ENCODE measurements at places on chromosomes 16 and 17.

DNA sequence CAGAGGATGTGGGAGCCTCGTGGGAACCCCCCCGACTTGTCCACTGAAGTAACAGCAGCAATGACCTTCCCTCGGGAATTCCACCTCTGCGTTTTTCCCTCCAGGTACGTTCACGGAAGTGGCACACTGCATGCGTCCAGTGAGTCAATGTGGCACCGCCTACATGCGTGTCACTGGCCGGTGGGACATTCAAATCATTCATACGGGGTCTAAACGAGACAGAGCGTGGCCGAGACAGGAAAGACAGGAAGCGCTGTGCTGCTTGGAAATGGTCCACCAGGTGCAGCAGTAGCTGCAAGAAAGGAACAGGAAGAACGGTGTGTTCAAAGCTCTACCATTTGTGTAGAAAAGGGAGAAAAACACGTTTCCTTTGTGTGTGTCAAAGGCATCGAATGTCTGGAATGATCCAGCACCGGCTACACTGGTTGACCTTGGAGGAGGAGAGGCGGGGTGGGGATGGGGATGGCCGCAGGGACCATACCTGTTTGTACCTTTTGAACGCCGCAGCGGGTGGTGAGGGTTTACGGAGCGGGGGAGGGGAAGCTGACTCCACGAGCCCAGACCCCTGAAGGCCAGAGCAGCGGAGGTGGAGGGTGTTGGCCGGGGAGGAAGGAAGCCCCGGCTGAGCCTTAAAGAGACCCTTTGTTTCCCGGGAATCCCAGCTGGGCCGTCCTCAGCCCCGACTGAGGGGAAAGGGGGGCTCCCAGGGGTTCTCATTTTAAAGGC lies 1.7 kb upstream of the PGAP6 start:
- DNase-seq: no peak

DNA sequence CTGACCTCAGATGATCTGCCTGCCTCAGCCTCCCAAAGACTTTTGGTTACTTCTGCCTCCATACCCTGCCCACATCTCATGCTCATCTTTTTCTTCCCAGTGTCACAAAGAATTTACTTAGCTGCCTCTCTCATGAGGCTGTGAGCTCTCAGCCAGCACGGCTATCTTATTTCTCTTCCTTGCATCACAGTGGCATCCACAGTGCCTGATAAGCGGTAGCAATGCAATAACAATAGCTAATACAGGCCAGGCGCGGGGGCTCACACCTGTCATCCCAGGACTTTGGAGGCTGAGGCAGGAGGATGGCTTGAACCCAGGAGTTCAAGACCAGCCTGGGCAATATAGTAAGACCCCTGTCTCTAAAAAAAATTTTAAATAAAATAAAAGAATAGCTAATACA lies 15.5 kb upstream of the MARVELD3 start:
- no peak for DNase-seq

DNA sequence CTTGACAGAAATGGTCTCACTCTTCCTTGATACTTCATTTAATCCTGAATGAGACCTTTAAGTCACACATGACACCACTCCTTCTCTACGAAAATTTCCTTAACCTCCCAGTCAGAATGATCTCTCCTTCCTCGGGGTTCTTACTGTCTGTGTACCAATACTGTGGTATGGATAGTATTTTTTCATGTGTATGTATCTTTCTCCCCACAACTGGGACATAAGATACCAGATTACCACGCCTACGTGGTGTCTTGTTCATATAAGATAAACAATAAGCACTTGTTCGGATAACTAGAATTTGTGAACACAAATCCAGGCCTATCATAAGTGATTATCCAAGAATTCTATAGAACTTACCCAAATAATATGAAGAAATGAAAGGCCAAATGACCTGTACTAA lies 11.3 kb downstream of the NUP88 start:
- no peak for DNase-seq

GRCh38 chr16:19116711-19117449 lies 3.1 kb downstream of the ITPRIPL2 start:
- DNase-seq: no peak

GRCh38 chr17:44502598-44503146 lies 534 bp downstream of the GPATCH8 start:
- DNase-seq: no peak

- DNase-seq: no peak
Measured at GRCh38 chr17:77698903-77699623, 259.4 kb upstream of the TNRC6C start.

- no peak for DNase-seq
Measured at GRCh38 chr17:81249223-81250040, 10.3 kb downstream of the NDUFAF8 start.

DNA sequence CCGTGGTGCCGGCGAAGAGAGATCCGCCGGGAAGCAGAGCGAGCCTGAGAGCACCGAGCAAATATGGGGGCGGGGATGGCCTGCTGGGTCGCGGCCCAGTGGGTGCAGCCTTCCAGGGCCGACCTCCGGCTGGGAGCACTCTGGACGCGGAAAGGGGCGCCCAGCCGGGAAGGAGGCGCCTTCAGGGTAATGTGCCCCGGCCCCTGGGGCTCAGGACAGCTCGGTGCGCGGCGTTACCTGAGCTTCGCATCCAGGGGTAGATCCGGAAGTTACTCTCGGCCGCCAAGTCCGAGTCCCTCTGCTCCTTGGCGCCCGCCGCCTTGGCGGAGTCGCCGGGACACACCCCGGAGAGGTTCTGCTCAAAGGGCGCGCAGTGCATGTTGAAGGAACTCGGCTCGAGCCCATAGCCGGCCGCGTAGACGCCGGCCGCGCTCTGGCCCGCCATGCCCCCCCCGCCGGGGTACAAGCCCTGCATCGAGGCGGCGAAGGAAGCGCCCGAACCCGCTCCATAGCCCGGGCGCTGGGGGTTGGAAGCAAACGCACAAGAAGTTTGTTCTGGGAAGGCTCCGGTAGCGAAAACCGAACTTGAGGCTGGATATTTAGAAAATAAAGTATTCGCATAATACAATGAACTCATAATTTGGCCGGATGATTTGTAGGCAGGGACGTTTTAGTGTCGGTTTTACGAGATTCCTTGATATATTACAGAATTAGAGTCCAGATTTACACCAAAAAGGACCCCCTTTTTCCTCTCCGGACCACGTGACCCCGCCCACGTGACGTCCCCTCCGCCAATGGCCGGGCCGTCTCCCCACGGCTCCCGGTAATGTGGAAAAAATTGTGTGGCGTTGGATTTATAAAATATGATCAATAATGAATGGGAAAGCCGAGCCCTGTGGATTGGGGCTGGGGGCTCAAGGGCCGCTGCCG lies at the start of gene HOXB7:
Gene HOXB7 (minus strand): TSS at position 736 of the 930 bp plus-strand sequence. CDS start 99 bp downstream, at position 637.
- peak; percentile 84 for DNase-seq

GRCh38 chr17:50199211-50199802 lies 2.1 kb downstream of the COL1A1 start:
- DNase-seq: no peak

DNA sequence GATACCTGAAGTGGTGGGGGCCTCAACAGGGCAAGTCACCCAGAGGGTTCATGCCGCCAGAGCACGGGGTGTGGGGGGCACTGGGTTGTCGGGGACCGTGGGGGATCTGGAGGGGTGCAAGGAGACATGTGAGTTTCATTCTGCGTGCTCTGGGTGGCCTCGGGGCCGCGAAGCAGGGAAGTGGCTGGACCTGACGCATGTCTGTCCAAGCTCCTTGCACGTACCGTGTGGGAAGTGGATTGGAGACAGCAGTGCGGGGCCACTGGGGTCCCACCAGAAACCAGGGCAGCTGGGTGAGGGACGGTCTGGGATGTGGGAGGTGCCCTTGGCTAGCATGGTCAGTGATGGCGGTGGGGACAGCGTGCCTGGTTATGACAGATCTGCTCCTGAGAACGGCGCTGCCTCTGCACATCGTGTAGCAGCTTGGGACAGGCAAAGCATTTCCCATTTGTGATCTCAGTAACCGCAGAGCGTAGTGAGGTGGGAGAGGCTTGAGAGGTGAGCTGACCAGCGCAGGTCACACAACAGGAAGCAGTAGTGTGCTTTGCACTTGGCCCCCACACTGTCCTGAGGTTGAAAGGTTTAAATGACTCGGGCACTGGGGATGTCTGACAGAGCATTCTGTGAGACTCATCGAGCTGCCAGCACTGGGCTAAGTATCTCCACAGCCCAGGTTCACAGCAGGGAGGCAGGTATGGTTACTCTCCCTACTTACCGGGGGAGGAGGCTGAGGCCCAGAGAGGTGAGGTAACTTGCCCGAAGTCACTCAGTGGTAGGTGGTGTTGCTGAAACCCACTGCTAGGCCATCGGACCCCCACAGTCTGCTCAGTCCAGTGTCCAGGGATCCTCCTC lies 114.4 kb downstream of the SOCS1 start:
- DNase-seq: no peak

- peak; percentile 77 for DNase-seq
Measured at GRCh38 chr17:49851387-49852291, 3.8 kb upstream of the TAC4 start.

DNA sequence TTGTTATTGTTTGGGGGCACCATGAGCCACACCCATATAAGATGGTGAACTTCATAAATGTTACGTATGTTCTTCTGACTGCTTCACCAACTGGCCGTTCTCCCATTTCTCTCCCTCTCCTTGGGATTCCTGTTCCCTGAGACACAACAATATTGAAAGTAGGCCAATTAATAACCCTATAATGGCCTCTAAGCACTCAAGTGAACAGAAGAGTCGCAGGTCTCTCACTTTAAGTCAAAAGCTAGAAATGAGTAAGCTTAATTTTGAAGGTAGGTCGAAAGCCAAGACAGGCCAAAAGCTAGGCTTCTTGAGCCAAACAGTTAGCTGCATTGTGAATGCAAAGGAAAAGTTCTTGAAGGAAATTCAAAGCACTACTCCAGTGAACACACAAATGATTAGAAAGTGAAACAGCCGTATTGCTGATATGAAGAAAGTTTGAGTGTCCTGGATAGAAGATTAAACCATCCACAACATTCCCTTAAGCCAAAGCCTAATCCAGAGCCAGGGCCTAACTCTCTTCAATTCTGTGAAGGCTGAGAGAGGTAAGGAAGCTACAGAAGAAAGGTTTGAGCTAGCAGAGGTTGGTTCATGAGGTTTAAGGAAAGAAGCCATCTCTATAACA lies 25.8 kb downstream of the HLF start:
- no peak for DNase-seq

- no peak for DNase-seq
Measured at GRCh38 chr16:21166561-21166961, 8.1 kb downstream of the LDAF1 start.

GRCh38 chr17:11330826-11331225 lies 89.8 kb downstream of the SHISA6 start:
- no peak for DNase-seq

GRCh38 chr16:31872201-31872600 lies 1.4 kb upstream of the ZNF267 start:
- DNase-seq: no peak

- no peak for DNase-seq
Measured at GRCh38 chr16:4420505-4421105, 4.2 kb upstream of the CORO7 start.

DNA sequence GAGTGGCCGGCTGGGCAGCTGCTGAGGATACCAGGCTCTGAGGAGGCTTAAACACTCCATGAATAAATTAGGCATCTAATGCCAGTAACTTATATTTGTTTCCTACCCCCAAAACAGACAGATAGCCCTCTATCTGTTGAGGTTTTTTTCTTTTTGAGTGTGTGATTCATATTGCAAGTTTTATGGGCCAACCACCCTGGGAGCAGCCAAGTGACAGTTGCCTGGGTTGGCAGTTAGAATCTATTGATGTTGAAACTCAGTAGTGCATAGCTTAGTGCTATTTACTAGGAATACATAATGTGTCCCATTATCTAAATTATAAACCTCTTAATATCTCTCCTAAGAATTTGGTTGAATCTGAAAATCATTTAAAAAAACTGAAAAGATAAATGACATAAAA lies 397.4 kb downstream of the CA10 start:
- DNase-seq: no peak

GRCh38 chr17:42059815-42060214 lies 9.4 kb upstream of the C17orf113 start:
- no peak for DNase-seq

DNA sequence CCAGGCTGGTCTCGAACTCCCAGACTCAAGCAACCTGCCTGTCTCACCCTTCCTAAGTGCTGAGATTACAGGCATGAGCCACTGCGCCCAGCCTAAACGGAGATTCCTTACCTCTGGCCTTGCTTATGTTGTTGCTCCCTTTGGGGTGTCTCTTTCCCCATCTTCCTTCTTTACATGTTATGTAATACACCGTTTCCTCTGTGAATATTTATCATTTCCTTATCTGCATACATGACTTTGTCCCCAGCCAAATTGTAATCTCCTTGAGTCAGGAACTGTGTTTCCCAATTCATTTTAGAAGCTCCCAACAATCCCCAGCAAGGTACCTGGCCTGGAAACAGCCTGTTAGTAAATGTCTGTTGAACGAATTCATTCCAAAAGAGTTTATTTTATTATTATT lies 15.7 kb downstream of the COPZ2 start:
- no peak for DNase-seq

GRCh38 chr16:66801320-66802105 lies at the start of gene TERB1:
TERB1 (minus strand) TSS chr16:66801584; CDS start chr16:66796798, 4,786 bp downstream.
- peak; percentile 25 for DNase-seq

DNA sequence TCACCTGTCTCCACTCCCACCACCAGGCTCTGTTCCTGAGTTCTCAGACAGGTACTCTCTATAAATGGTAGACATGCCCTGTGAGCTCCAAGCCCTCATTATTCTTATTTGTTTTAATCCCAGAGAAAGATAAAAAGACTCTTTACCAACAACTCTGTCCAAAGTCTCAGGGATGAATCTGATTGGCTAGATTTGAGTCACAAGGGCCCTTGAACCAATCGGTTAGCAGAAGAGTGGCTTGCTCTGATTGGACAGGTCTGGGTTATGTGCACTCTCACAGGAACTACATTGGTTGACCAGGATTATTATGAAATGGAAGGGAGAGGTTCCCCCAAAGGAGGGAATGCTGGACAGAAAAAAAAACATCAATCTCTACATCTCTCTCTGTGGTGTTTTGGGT lies 7.5 kb downstream of the COTL1 start:
- no peak for DNase-seq

DNA sequence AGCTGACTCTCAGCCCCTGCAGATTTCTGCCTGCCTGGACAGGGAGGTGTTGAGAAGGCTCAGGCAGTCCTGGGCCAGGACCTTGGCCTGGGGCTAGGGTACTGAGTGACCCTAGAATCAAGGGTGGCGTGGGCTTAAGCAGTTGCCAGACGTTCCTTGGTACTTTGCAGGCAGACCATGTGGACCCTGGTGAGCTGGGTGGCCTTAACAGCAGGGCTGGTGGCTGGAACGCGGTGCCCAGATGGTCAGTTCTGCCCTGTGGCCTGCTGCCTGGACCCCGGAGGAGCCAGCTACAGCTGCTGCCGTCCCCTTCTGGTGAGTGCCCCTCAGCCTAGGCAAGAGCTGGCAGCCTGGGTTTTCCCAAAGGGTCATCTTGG lies 3.9 kb downstream of the GRN start:
- DNase-seq: no peak
